ENCODE measurements at places on chromosomes 2 and 18.

GRCh38 chr2:19169134-19169768 lies 189.2 kb downstream of the OSR1 start:
- DNase-seq, result no peak

GRCh38 chr18:34098109-34098508 lies 126.6 kb downstream of the NOL4 start:
- no peak for DNase-seq

DNA sequence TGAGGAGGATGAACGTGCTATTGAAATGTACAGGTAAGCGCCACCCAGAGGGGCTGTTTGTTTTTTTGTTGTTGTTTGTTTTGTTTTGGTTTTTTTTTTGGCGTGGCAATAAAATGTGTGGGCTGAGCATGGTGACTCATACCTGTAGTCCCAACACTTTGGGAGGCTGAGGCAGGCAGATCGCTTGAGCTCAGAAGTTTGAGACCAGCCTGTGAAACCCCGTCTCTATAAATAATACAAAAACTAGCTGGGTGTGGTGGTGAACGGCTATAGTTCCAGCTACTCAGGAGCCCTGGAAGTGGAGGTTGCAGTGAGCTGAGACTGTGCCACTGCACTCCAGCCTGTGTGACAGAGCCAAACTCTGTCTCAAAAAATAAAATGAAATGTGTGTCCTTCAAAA lies 6.2 kb downstream of the PDCL3 start:
- DNase-seq, result no peak

DNA sequence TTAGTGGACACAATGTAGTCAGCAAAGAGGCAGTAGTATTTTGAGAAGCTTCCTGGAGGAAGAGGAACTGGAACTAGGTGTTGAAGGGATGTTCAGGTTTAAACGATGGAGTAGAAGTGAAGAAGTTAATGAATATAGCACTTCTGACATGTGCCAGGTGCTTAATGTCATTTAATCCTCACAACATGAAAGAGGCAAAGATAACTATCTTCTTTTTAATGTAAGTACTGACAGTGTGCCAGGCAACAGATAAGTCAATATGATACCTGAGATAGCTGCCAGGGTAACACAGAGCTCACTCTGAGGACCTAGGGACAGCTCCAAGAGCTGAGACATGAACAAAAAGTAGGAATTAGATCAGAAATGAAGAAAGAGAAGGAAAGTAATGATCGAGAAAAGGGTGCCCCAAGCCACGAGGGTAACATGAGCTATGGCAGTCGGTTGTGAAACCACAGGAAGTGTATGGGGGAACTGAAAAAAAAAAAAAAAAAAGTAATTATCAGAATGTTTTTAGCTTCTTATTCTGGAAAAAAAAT lies 140.7 kb downstream of the RNF144A start:
- no peak for DNase-seq

GRCh38 chr2:161580426-161580825 lies 43.8 kb upstream of the SLC4A10 start:
- no peak for DNase-seq

DNA sequence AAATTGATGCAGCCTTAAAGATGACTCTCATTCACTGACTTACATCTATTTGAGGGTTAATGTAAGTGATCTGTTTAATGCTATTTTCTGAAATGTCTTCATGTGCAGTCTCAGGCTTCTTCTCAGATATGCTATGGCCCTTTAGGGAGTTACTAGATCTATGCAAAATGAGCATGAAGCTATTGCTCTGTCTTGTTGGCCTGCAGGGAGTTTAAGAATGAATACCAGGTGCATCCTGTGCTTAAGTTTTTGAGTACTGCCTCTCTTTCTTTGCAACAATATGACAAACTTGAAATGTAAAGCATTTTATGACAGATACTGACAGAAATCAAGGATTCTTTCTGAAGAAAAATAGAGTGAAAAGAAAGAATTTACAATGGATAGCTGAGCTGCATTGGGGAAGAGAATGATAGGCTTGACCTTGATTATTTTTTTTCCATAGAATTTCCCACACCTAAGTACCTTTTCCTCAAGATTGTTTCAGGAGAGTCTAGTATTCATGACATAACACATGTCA lies 1058.3 kb upstream of the TMEFF2 start:
- no peak for DNase-seq

DNA sequence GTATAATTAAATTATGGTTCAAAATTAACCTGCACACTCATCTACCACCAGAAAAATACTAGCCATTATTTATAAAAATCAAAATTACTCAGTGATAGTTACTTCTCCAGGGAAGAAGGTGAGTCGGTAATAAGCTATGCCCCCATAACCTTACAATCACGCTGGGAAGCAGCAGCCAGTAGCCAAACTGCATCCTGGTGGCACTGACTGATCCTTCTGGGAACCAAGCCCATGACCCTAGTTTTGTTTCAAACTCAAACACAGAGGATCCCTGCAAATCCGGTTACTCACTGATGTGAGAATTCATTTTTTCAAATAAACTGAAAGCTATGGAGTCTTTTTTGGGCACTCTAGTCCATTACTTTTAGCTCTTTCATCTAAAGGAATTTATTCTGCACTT lies 88.2 kb upstream of the VWC2L start:
- no peak for DNase-seq
